ENCODE measurements at places on chromosomes 3 and 15. TPM values are rescaled to one million over a fixed set of nuclear protein-coding genes. Genes with fewer than 3 reads are reported as not detected.

LRRC15 gene
- 0.18 TPM for polyA plus RNA-seq

ABI3BP gene
- 265 TPM for polyA plus RNA-seq

NRG4 gene
- 0.54 TPM for polyA plus RNA-seq

KLHL25 gene
- 8.3 TPM for polyA plus RNA-seq

GOLGA8J gene
- polyA plus RNA-seq: 0.59 TPM

TM4SF4 gene
- polyA plus RNA-seq: not detected

CD80 gene
- not detected for polyA plus RNA-seq

SH2D7 gene
- 0.09 TPM for polyA plus RNA-seq

CD200R1 gene
- polyA plus RNA-seq: 1.7 TPM

PRSS50 gene
- 0.19 TPM for polyA plus RNA-seq

THAP10 gene
- polyA plus RNA-seq: 2.5 TPM

SAXO2 gene
- polyA plus RNA-seq: 2.2 TPM

GPR156 gene
- 1.7 TPM for polyA plus RNA-seq

LRRC3B gene
- polyA plus RNA-seq: 10.0 TPM

DLL4 gene
- polyA plus RNA-seq: 14.1 TPM

PRR20G gene
- polyA plus RNA-seq: not detected

EHHADH gene
- 1.8 TPM for polyA plus RNA-seq

DAZL gene
- polyA plus RNA-seq: not detected

USP50 gene
- not detected for polyA plus RNA-seq

SPCS1 gene
- polyA plus RNA-seq: 76.5 TPM

GOLGA8Q gene
- 2.0 TPM for polyA plus RNA-seq

CLRN1 gene
- polyA plus RNA-seq: 0.23 TPM

MYRIP gene
- polyA plus RNA-seq: 0.89 TPM

PP2D1 gene
- polyA plus RNA-seq: 0.39 TPM

EXD1 gene
- polyA plus RNA-seq: 0.06 TPM

RPL15 gene
- 2,583 TPM for polyA plus RNA-seq

C3orf85 gene
- not detected for polyA plus RNA-seq

DZIP1L gene
- 6.9 TPM for polyA plus RNA-seq

INSYN1 gene
- polyA plus RNA-seq: 5.2 TPM

GOLGA8O gene
- 0.92 TPM for polyA plus RNA-seq

ITPKA gene
- 0.51 TPM for polyA plus RNA-seq

PAK6 gene
- polyA plus RNA-seq: 0.83 TPM

GOLGA8G gene
- polyA plus RNA-seq: 0.13 TPM

ADAMTSL3 gene
- polyA plus RNA-seq: 33.1 TPM

ATP2B2 gene
- 6.6 TPM for polyA plus RNA-seq

GOLGA6L4 gene
- 8.3 TPM for polyA plus RNA-seq

FOXP1 gene
- 15.8 TPM for polyA plus RNA-seq

RTP1 gene
- not detected for polyA plus RNA-seq

IMPG2 gene
- polyA plus RNA-seq: 1.8 TPM

UCN2 gene
- 0.19 TPM for polyA plus RNA-seq

GALNT15 gene
- 1.1 TPM for polyA plus RNA-seq

HCLS1 gene
- polyA plus RNA-seq: 6.3 TPM

Measured in forelimb muscle (tissue), 1 donor.